ENCODE measurements at places on chromosomes 5 and 9.
A peak's percentile ranks its signal among the peaks of the same experiment; 100 is the strongest.

- peak; percentile 18 for DNase-seq
These were observed 37.6 kb upstream of the SLCO6A1 start for GRCh38 chr5:102536323-102536928.

DNA sequence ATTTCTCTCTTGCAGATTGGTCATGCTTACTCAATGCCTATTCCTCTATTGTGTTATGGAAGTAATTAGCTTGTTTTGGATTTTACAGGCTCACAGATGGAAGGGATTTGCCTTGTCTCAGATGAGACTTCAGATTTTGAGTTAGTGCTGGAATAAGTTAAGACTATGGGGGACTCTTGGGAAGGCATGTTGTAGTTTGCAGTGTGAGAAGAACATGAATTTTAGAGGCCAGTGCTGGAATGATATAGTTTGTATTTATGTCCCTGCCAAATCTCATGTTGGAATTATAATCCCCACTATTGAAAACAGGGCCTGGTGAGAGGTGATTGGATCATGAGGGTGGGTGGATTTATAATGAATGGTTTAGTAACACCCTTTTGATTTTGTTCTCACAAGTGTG lies 6.1 kb upstream of the TUSC1 start:
- DNase-seq, result no peak

- DNase-seq, result peak; percentile 81
These were observed 47.5 kb downstream of the VPS13A start for GRCh38 chr9:77224746-77225312.

GRCh38 chr5:149063017-149063687 lies at the start of gene SH3TC2:
TSS of gene SH3TC2 (minus strand) at chr5:149063062. CDS start at chr5:149063022, 40 bp downstream.
- peak; percentile 87 for DNase-seq

- peak; percentile 66 for DNase-seq
These were observed 71.9 kb downstream of the MFAP3 start for GRCh38 chr5:154110716-154111115.

DNA sequence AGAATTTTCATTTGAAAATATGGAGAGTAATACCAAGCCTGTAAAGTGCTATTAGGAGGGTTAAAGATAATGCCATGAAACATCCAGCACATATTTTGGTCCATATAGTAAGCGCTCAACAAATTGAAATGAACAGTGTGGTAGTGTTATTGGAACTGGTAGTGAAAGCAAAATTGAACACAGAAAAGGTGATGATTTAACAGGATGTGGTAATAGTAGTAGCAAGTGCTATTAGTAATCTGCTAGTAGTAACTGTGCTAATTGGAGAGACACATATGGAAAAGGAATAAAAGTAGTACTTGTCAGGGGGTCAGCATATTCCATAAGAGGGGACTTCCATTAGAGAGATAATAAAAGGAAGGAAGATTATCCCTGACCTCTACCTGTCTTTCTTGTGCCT lies 187.3 kb downstream of the HTR1A start:
- no peak for DNase-seq

DNA sequence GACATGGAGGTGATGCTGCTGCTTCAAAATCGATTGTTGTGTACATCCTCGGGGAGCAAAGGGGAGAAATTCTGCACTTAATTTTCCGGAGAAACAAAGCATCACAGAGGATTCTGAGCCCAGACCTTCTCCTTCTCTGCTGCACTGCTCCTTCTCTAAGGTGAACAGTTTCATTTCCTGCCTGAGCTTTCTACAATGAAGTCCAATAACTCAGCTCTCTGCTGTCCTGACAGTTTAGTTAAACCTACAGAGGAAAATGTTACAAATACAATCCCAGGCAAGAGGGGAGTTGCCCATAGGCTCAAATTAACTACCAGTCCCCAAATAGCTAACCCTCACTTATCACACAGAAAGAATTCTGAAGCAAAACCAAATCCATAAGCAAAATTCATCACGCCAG lies 206.3 kb downstream of the EFNA5 start:
- DNase-seq, result no peak

DNA sequence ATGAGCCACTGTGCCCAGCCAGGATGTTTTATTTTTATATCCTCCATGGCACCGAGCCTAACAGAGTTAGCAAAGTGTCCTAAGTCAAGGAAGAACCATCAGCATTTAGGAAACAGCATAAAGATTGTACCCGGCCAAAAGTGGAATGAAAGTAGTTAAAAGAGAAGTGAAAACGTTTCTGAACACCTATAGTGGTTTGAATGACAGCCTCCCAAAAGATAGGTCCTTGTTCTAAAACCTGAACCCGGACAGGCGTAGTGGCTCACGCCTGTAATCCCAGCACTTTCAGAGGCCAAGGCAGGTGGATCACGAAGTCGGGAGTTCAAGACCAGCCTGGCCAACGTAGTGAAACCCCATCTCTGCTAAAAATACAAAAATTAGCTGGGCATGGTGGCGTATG lies 37.4 kb downstream of the ZFAND5 start:
- DNase-seq, result no peak
